Upper lobe of left lung (tissue), 6 donors: ENCODE measurements at places on chromosomes 11 and 22. TPM values are rescaled to one million over a fixed set of nuclear protein-coding genes. Genes with fewer than 3 reads are reported as not detected.

Gene PNPLA3
- total RNA-seq, result 4.4 TPM

DNA sequence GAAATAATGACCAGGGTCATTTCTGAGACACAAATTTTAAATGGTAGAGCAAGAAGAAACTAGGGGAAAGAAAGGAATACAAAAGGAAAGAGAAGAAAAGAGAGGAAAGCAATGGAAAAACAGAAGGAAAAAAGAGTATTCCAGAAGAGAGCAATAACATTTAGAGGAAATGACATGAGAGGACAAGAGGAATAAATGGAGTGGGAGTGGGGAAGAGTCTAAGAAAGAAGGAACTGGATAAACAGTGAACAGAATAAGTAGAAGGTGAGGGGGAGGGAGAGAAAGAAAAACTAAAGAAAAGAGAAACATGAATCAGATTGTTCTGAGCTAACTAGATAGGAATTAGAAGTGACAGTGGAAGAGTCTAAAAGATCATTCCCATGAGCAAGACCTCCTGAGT, 28.4 kb downstream of the PRDM10 start:
- H3K27me3 ChIP-seq, result no peaks in the 10 kb centered on the region
- no peak overlapping the region for H3K27ac ChIP-seq
- no peak overlapping the region for H3K4me3 ChIP-seq
- no peaks in the 10 kb centered on the region for H3K36me3 ChIP-seq

- H3K36me3 ChIP-seq, result no peaks in the 10 kb centered on the region
- no peak overlapping the region for H3K27ac ChIP-seq
- H3K27me3 ChIP-seq, result no peaks in the 10 kb centered on the region
- DNase-seq, result no peak
These were observed 67.0 kb downstream of the SC5D start for GRCh38 chr11:121359591-121359990.

- peak overlapping the region; percentile 28 for H3K27ac ChIP-seq
- no peak overlapping the region for H3K4me3 ChIP-seq
- H3K4me1 ChIP-seq, result peaks cover 7% of the 10 kb centered on the region
These were observed 22.9 kb downstream of the GUCD1 start for GRCh38 chr22:24532075-24532474.

GRCh38 chr11:45872651-45873356, 12.6 kb upstream of the MAPK8IP1 start:
- no peak overlapping the region for H3K27ac ChIP-seq
- no peak overlapping the region for H3K4me3 ChIP-seq
- H3K4me1 ChIP-seq, result no peaks in the 10 kb centered on the region
- H3K27me3 ChIP-seq, result no peaks in the 10 kb centered on the region

DNA sequence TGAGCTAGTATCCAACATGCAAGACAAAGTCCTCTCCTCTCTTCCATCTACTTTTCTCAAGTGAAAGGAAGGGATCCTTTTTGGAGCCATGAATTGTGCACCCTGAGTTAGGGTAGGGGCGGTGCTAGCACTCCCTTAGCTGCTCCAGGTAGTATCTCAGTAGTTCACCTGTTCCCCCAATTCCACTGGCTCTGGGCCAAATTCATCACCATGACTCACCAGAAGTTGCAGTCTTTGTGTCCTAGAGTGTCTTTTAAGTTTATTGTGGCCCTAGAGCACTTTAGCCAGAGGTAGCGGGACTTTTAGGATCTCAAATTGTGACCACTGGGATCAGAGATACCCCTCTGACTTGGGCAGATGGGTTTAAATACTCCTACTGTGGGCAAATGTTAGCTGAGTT, 398.6 kb upstream of the ANO5 start:
- H3K4me1 ChIP-seq, result no peaks in the 10 kb centered on the region
- no peaks in the 10 kb centered on the region for H3K27me3 ChIP-seq
- no peaks in the 10 kb centered on the region for H3K36me3 ChIP-seq
